ENCODE measurements at places on chromosomes 11 and 22.

DNA sequence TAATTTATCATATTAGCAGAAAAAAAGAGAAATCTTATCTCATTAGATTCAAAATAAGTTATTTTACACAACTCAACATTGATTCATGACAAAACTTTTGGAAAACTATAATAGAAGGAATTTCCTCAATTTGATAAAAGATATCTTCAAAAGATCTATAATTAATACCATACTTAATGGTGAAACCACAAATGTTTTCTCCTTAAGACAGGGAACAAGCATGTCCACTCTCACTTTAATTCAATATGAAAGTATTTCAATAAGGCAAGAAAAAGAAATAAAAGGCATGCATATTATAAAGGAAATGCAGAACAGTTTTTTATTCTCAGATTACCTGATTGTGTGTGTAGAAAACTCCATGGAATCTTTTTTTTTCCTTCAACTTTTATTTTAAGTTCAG, 23.6 kb downstream of the MTNR1B start:
- H3K4me3 ChIP-seq = no peak overlapping the region
- DNase-seq = no peak
- no peak overlapping the region for H3K27ac ChIP-seq
- H3K36me3 ChIP-seq = no peaks in the 10 kb centered on the region
- H3K4me1 ChIP-seq = no peaks in the 10 kb centered on the region
- H3K27me3 ChIP-seq = no peaks in the 10 kb centered on the region

- H3K4me3 ChIP-seq = no peak overlapping the region
- no peak for DNase-seq
- no peaks in the 10 kb centered on the region for H3K27me3 ChIP-seq
- no peak overlapping the region for H3K27ac ChIP-seq
- H3K4me1 ChIP-seq = peaks cover 10% of the 10 kb centered on the region
Observed at GRCh38 chr22:31945971-31946680, 1.8 kb downstream of the YWHAH start.

DNA sequence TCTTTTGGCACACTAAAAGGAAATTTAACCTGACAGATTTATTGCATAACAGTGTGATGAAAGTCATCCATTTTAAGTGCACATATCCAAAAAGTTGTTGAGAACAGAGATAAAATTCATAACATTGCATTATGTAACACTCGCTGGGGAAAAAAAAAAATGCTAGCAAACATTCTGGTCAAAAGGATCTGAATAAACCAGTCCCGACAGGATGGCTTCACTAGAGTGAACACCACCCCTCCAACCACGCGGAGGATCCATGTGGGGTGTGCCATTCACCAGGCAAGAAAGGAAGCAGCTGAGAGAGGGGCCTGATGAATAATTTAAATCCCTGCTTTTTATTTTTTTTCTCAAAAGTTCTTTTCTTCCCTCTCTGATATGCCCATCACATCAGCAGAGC, 258.7 kb downstream of the DCDC1 start:
- H3K4me3 ChIP-seq = no peak overlapping the region
- DNase-seq = no peak
- H3K4me1 ChIP-seq = peaks cover 13% of the 10 kb centered on the region
- H3K27ac ChIP-seq = no peak overlapping the region
- H3K36me3 ChIP-seq = no peaks in the 10 kb centered on the region

DNA sequence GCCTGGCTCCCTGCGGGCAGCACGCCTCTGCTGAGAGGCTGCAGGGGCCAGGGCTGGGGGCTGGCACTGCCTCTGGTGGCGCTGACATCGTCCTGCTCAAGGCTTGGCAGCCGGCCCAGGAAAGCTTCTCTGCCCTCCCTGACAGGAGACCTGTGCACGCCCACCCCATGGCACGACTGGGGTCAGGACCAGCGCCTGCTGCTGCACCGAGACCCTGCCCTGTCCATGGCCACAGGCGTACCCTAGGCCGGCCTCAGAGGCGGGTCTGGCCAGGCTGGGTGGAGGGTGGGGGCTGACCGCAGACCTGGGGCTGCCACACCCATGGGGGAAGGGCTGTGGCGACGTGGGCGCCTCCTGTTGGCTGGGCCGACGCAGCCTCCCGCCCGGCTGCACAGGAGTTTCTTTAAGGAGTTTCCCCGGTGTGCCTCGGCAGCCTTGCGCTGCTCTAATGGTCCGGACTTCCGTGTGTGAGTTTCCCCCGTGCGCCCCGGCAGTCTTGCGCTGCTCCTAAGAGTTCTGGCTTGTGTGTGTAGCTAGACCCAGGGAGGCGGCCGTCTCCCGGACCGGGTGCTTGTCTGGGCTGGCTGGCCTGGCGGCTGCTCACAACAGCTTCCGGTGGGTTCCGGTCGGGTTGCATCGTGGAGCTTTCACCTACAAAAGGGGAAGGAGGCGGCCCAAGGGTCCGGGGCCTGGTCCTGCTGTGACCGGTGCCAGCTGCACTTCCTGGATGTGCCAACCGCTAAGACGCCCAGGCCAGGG, 4.6 kb downstream of the TRABD start:
- H3K27me3 ChIP-seq = no peaks in the 10 kb centered on the region
- no peak for DNase-seq
- peaks cover 13% of the 10 kb centered on the region for H3K4me1 ChIP-seq
- H3K36me3 ChIP-seq = no peaks in the 10 kb centered on the region
- no peak overlapping the region for H3K27ac ChIP-seq

- peaks cover 20% of the 10 kb centered on the region for H3K4me1 ChIP-seq
- H3K27ac ChIP-seq = no peak overlapping the region
- H3K36me3 ChIP-seq = peaks cover 4% of the 10 kb centered on the region
- H3K27me3 ChIP-seq = peaks cover 59% of the 10 kb centered on the region
Observed at GRCh38 chr11:134069426-134070341, 812 bp downstream of the JAM3 start.

GRCh38 chr22:32354360-32355351, 3.0 kb upstream of the RFPL3 start:
- H3K27me3 ChIP-seq = no peaks in the 10 kb centered on the region
- H3K27ac ChIP-seq = no peak overlapping the region
- H3K36me3 ChIP-seq = no peaks in the 10 kb centered on the region
- H3K4me3 ChIP-seq = no peak overlapping the region
- H3K4me1 ChIP-seq = no peaks in the 10 kb centered on the region

- H3K36me3 ChIP-seq = no peaks in the 10 kb centered on the region
- no peaks in the 10 kb centered on the region for H3K27me3 ChIP-seq
Observed at GRCh38 chr11:67116758-67117105, 2.3 kb upstream of the KDM2A start.

DNA sequence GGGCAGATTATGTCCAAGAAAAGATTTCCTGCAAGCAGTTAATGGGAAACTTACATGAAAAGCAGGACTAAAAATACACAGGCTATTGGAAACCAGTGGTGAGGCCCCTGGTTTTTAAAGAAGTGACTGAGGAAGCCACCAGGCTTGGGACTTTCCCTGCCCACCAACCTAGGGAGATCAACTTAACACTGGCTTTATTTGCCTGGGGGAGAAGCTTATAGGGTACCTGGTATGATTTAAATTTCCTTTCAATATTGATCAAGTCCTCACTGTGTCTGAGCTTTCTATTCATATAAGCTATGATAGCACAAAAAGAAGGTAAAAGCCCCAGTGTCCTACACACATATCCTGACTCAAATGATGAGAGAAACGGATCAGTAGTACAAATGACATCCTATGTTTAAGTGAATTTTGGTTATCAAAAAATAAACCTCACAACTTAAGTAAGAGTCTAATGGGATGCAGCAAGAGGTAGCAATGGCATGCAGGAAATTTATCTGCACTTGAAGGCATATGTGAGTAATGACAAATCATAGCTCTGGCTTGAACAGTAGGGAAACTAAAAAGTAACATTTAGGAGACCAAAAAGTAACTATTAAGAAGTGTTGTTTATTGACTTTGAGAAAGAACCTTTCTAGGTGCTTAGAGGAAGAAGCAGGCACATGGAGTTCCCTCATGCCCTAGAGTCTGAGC, 85.3 kb downstream of the GAB2 start:
- no peak overlapping the region for H3K27ac ChIP-seq
- DNase-seq = no peak
- H3K4me1 ChIP-seq = peaks cover 13% of the 10 kb centered on the region
- no peak overlapping the region for H3K4me3 ChIP-seq
- no peaks in the 10 kb centered on the region for H3K27me3 ChIP-seq

DNA sequence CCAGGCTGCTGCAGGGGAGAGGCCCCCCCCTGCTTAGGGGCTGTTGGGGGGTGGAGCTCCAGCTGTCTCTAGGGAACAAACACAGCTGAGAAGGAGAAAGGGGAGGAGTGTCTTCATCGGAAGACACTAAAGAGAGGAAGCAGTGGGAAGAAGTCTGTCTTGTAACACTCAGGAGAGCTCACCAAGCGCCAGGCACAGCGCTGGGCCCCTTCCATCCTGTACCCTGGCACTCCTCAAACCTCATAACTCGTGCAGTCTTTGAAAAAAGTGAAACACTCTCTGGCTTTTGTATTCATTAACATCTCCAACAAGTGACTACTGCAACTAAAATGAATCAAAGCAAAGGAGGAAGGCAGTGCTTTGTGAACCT, 67.4 kb upstream of the PRDM11 start:
- H3K4me1 ChIP-seq = peaks cover 14% of the 10 kb centered on the region
- no peaks in the 10 kb centered on the region for H3K36me3 ChIP-seq
- no peak overlapping the region for H3K27ac ChIP-seq
- H3K27me3 ChIP-seq = peaks cover 27% of the 10 kb centered on the region
- no peak overlapping the region for H3K4me3 ChIP-seq

DNA sequence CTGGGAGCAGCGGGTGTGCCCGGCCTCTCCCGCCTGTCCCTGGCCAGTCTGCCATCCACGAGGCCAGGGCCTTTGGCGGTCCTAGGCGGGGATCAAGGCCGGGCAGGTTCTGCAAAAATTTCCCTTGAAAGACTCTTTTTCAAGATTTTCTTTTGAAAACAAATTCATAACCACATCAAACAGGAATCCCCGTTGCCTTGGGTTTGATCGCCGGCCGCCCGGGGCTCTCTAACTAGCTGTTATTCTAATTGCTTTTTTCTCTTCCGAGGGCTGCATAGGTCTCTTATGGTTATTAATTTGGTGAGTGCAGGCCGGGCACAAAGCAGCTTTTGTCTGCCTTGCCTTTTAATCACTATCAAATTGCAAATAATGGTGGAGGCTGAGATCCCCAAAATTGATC, 42.0 kb downstream of the CDKN1C start:
- no peak for DNase-seq
- H3K36me3 ChIP-seq = no peaks in the 10 kb centered on the region
- H3K4me3 ChIP-seq = no peak overlapping the region
- H3K27ac ChIP-seq = no peak overlapping the region
- H3K27me3 ChIP-seq = peaks cover 4% of the 10 kb centered on the region

DNA sequence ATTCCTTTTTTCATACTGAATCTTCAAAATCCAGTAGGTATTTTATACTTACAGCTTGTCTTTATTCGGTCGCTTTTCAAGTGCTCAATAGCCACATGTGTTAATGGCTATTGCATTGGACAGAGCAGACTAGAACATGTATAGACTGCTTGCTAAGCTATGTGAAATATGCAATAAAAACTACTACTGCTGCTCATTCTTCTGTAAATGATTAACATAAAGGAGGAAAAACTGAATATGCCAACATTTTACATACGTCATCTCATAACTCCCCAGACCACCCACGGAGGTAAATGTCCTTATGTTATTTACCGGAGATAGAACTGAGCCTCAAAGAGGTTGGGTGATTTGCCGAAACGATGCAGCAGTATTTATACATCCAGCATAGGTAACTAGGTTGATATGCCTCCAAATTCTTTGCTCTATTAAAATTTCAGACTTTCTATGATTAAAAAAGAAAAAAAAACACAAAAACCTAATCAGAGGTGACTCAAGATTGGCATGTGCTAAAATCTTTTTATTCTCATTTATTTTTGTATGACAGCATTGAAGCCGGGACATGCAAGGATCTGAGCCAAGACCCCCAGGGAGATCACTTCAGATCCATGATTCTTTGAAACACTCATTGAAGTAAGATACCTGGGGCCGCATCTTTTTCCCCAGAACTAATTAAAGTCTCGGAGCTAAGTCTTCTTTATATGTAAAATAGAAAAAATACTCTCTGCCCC, 78.5 kb upstream of the OR5AK2 start:
- no peaks in the 10 kb centered on the region for H3K36me3 ChIP-seq
- H3K27me3 ChIP-seq = no peaks in the 10 kb centered on the region
- H3K4me1 ChIP-seq = no peaks in the 10 kb centered on the region
- no peak overlapping the region for H3K27ac ChIP-seq
- no peak for DNase-seq

GRCh38 chr11:65610404-65610803, 3.6 kb downstream of the MAP3K11 start:
- H3K36me3 ChIP-seq = peaks cover 8% of the 10 kb centered on the region
- no peaks in the 10 kb centered on the region for H3K27me3 ChIP-seq
- H3K4me3 ChIP-seq = peak overlapping the region; percentile 47

DNA sequence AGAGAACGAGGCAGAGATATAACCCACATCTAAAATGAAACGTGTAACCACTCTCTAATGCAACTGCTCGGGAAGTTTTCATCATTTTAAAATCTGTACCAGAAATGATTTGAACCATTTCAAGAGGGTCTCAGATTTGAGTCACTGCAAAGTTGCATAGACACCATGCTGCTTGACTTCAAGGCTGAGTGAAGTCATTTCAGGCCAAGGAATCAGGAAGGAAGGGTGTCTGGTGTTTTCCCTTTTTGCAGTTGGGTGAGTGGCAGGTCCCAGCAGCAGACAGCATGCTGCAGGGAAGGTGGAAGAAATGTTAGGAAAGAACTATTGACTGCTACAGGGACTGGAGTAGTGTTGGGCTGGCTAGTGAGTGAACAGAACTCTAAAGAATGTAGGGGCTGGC, 16.5 kb downstream of the TANGO2 start:
- H3K27me3 ChIP-seq = no peaks in the 10 kb centered on the region
- H3K4me3 ChIP-seq = no peak overlapping the region
- peak overlapping the region; percentile 56 for H3K27ac ChIP-seq
- H3K36me3 ChIP-seq = peaks cover 3% of the 10 kb centered on the region
- DNase-seq = no peak

DNA sequence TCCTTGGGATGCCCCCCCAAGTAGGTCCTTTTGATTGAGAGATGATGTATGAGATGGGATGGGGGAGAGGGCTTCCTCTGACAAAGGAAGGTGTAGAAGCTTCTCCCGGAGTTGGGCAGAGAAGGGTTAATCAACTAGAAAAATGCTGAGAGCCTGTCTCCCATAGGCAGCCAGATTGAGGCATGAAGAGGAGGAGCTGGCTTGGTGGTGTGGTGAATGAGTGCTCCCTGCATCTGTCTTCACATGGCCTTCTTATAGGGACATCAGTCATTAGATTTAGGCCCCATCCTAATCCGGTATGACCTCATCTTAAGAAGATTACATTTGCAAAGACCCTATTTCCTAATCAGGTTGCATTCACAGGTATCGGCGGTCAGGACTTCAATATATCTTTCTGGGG, 61.1 kb downstream of the NFAM1 start:
- no peak overlapping the region for H3K27ac ChIP-seq
- peaks cover 32% of the 10 kb centered on the region for H3K27me3 ChIP-seq
- DNase-seq = no peak
- H3K4me3 ChIP-seq = peak overlapping the region; percentile 47

GRCh38 chr11:108887436-108888238, 222.8 kb downstream of the DDX10 start:
- no peak overlapping the region for H3K4me3 ChIP-seq
- DNase-seq = no peak
- no peak overlapping the region for H3K27ac ChIP-seq
- peaks cover 19% of the 10 kb centered on the region for H3K4me1 ChIP-seq

All from type B pancreatic cell (in vitro differentiated cells).